ENCODE measurements at places on chromosomes 7 and 10.

DNA sequence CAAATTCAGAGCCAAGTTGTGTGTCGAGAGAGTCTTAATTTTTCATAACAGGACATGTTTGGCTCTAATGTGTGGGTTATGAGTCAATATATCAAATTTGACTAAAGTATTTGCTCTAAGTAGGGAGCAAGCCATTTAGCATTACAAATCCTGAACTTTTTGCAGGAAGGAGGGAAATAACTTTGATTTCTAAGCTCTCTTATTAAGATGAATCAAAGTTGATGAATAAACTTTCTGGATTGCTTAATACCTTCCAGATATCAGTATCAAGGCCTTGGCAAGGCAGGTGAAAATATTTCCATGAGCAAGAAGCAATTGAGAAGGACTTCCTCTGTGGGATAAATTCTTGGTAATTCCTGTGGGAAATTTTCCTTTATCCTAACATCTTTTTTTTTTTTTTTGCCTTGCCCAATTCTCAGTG lies 258.8 kb downstream of the AHR start:
- no peak for DNase-seq

- DNase-seq = no peak
Measured at GRCh38 chr7:50801907-50802306, 19.2 kb upstream of the GRB10 start.

DNA sequence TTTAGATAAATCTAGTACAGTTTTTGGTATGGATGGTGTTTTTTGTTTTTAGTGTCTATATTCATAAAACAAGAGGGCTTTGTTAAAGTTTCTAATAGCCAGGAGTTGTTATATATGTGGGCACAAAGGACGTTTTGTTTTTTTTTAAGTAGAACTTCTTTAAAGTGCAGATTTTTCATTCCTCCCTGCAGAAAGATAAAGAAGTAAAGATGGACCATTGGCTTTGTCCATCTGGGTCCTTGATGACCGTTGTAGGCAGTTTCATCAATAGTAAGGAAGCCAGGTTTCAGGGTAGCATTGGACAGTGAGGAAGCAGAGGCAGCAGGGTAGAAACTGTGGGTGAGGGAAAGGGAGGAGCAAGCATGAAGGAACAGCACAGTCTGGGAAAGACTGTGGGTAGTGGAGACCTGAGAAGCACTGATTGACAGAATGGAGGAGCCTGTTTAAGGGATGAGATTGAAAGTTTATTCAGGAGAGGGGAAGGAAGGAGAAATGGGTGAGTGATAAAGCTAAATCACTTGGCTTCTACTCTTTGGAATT lies 5.3 kb downstream of the CALU start:
- DNase-seq = no peak

GRCh38 chr7:100384628-100385294 lies 11.5 kb downstream of the PILRA start:
- DNase-seq = no peak

GRCh38 chr10:112678581-112678980 lies 231.6 kb downstream of the VTI1A start:
- DNase-seq = no peak

DNA sequence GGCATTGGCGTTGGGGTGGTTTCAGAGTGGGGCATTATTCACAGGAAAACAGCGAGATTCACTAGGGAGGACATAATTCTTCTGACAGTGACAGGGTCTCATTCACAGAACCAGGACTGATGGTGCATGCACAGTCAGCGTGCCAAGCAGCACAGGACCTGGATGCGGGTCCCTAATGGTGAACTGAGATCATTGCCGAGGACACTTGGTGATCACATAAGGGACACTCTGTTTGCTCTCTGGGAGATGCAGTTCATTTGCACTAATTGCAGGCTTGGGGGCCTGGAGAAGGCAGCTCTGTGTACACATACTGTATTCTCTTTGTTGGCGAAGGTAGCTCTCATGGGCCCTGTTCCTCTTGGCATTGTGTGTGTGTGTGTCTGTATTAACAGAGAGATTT lies 716.1 kb downstream of the PHTF2 start:
- no peak for DNase-seq
